ENCODE measurements at places on chromosomes 1 and 21.

- peaks cover 42% of the 10 kb centered on the region for H3K36me3 ChIP-seq
- H3K4me3 ChIP-seq, result peak overlapping the region; percentile 63
- no peak for DNase-seq
- H3K27ac ChIP-seq, result peak overlapping the region; percentile 86
- peaks cover 68% of the 10 kb centered on the region for H3K4me1 ChIP-seq
These were observed 86.4 kb downstream of the RUNX1 start for GRCh38 chr21:34962586-34963222.

GRCh38 chr1:184403961-184404726 lies 17.3 kb downstream of the C1orf21 start:
- no peaks in the 10 kb centered on the region for H3K4me1 ChIP-seq
- no peak for DNase-seq
- H3K27ac ChIP-seq, result no peak overlapping the region
- H3K36me3 ChIP-seq, result no peaks in the 10 kb centered on the region

DNA sequence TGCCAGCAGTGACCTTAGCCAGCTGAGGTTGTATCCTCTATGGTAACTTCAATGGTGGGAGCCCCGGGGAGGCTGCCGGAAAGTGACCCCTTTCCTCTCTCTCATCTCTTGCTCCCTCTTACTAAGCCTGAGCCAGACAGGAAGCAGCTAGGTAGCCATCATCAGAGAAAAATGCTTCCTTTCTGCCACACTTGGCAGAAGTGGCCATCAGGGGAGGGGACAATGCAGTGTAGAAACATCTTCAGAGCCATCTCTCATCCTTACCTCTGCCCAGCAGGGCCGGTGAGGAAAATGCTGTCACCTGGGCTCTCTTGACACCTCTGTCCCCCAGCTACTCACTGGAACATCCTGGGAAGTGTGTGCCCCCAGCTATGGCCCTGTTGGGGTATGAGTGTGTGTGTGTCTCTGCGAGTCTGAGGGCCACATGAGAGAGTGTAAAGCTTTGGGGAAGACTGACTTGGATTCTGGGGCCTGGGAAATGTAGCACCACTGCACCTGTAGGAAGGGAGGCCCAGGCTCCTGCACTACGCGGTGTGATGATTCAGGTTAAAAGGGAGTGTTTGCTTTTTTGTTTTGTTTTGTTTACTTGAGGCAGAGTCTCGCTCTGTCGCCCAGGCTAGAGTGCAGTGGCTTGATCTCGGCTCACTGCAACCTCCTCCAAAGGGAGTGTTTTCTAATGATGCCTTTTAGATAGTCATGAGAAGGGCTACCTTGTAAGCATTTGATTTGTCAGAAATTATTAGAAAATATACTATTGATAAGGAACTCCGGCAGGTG lies 48.7 kb upstream of the CNTN2 start:
- no peak for DNase-seq
- peaks cover 11% of the 10 kb centered on the region for H3K4me1 ChIP-seq
- peaks cover 4% of the 10 kb centered on the region for H3K27me3 ChIP-seq
- H3K27ac ChIP-seq, result no peak overlapping the region

GRCh38 chr1:8137481-8138244 lies 111.6 kb upstream of the ERRFI1 start:
- DNase-seq, result no peak
- H3K4me3 ChIP-seq, result no peak overlapping the region
- peaks cover 20% of the 10 kb centered on the region for H3K27me3 ChIP-seq
- no peaks in the 10 kb centered on the region for H3K36me3 ChIP-seq
- no peaks in the 10 kb centered on the region for H3K4me1 ChIP-seq
